GM12865 (cell line): ENCODE measurements at places on chromosomes 7 and 10.

DNA sequence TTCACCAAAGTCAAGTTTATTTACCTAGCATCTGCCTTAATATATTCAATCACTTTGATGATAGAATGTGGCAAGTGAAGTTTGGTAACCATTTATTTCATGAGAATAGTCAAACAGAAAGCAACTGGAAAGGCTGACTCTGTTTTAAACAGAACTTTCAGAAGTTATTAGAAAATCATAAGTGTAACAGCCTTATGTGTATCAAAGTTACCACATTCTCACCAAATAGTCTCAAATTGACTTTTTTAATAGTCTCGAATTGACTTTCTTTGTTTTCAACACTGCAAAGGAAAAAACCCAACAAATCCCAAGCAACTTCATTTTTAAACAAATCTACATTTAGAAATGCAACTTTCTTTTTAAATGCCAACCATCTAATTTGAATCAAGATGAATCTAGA, 29.5 kb downstream of the NAMPT start:
- DNase-seq, result peak; percentile 43

GRCh38 chr7:19339512-19339911, 194.3 kb upstream of the FERD3L start:
- DNase-seq, result no peak

GRCh38 chr7:4256286-4256685, 425.8 kb upstream of the FOXK1 start:
- no peak for DNase-seq

- no peak for DNase-seq
These were observed 194.9 kb upstream of the CDCA7L start for GRCh38 chr7:22140578-22140977.

DNA sequence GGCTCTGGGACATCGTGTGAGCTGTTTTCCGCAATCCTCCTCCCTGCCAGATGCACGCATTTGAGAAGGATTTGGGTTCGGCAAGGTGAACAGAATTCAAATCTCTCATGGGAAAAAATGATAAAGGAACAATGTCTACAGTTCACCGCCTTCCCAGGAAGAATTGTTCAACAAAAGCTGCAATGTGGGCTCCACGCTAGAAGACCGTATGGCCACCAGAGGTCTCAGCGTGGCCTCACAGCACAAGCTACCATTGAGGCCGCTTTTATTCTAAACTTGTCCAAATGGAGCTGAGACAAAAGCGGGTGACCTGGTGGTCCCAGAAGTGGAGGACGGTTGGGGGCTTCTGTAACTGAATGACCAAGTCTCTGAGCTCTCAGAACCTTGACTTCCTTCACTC, 733.1 kb downstream of the PARD3 start:
- no peak for DNase-seq

DNA sequence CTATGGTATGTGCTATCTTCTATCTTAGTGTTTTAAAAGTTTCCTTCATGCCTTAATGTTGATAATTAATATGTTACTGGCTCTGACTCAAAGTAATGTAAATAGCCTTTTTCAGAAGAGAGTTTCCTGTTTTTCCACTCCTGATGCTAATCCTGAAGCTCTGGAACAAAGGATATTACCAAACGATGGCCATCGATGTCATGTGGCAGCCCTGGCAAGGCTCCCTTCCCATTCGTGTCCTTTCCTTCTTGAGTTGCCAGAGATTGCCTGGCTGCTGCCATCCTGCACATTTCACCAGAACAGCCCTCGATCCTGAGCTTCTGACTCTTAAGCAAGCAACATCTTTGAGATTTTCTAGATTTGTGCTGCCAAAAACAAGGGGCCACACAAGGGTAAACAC, 46.0 kb downstream of the RNF133 start:
- DNase-seq, result no peak

DNA sequence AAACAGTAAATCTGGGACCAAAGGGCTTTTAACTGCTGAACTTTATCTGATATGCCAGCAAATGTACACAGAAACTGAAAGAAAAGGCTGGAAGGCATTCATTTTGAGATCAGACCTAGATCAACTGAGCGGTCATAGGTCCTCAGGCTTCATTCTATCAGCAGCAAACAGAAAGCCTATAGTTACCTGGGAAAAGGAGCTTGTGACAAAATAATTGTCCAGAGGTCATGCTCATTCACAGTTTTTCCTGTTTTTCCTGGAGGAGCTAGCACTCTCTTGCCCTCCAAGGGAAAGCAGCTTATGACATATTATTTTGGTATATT, 320.2 kb downstream of the AHR start:
- DNase-seq, result no peak

DNA sequence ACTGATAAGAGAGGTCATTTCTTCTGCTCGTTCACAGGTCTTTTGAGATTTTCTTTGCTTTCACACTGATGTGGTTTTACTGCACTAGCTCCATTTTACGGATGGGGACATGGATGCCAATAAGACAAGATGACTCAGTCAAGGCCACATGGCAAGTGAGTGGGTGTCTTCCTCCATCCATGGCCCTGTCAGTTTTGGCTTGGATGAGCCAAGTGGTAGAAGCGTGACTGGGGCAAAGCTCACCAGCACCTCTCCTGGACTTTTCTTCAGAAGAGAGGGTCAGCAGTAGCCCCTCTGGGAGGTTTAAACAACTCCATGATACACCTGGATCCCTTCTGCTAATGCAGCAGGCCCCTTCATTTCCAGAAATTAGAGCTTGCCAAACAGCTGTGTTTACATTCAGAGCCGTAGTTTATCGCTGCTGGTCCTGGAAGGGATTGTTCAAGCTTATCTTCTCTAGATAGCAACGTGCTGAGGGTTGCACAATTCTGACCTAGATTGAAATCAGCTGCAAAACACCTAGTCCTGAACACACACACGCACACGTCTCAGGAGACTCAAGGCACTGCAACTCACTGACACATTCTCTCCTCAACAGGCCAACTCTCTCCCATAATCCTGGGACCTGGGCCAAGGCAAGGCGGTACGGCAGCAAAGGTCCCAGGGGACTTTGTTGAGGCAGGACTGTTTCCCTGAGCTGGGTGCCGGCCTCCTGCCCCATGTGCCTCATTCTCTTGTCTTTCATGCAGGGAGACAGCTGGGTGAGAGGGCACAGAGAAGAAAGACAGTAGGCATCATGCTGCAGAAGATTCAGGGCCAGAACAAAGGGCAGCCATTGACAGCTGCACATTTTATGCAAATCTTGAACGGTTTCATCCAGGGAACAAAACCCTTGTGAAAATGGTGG, 14.2 kb upstream of the PDCD4 start:
- peak; percentile 82 for DNase-seq

- DNase-seq, result no peak
These were observed 1065.8 kb upstream of the GHITM start for GRCh38 chr10:83073472-83073871.

DNA sequence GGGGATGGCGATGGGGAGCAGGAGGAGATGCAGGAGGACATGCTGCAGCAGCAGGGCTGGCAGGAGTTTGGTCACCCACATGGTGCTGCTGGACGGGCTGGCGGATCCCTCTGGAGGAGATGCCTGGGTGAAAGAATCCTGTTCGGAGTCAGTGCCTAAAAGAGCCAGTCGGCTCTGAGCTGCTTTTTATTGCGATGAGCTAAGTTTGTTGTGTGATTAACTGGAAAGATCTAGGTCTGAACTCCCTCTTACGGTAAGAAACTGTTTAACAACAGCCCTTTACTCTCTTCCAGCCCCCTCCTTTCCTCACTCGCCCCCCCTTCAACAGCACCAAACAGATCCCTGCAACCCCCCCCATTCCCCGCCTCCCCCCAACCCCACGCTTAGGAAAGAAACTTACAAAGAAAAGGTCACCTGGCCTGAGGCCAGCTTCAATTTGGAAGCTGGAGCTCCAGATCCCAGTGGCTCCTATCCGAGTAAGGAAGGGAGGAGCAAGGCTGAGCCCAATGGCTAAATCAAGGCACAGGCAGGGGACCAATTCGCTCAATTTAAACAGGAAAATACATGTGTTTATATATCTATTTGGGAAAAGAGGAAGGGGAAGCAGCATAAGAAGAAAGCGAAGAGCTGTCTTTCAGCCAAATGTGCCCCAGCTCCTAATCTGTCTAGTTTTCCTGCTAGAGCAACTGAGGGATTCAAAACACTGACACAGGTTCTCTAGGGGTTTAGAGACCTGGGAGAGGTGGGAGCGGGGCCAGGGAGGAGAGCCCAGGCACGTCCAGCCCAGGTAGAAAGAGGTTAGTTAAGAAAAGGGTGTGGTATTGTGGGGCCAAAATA, at the start of gene HGF:
TSS of gene HGF (minus strand) at position 157 of the 837 bp plus-strand sequence. CDS start at position 81, 76 bp downstream.
- DNase-seq, result no peak

GRCh38 chr10:24223953-24224352, 15.0 kb downstream of the KIAA1217 start:
- DNase-seq, result no peak

GRCh38 chr10:14659626-14660196, 115.0 kb downstream of the FAM107B start:
- DNase-seq, result peak; percentile 93

DNA sequence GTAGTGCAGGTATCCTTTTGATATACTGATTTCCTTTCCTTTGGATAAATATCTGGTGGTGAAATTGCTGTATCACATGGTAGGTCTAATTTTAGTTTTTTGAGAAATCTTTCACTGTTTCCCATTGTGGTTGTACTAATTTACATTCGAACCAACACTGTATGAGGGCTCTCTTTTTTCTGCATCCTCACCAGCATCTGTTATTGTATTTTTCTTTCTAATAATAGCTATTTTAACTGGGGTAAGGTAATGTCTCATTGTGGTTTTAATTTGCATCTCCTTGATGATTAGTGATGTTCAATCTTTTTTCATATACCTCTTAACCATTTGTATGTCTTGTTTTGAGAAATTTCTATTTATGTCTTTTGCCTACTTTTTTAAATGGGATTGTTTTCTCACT, 335.4 kb upstream of the MTPN start:
- no peak for DNase-seq

GRCh38 chr7:155206318-155207020, 91.2 kb upstream of the INSIG1 start:
- peak; percentile 93 for DNase-seq

GRCh38 chr10:31149835-31150512, 118.3 kb upstream of the ZNF438 start:
- peak; percentile 44 for DNase-seq

DNA sequence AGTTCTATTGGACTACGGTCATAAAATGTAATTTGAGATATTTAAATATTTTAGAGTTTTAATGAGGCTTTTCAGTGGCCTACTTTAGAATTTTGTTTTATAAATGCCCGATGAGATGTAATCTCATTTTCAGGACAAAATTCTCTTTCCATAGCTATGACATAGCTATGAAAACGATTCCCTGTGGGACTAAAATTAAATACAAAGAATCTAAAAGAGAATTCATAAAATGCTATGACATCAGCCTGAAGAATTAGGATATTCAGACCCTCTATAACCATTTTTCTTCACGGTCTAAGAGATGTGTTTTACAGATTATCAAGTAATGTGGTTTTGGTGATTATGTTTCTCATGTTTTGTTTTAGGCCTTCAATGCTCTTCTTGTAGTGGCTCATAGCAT, 48.2 kb upstream of the ODAD2 start:
- DNase-seq, result no peak

DNA sequence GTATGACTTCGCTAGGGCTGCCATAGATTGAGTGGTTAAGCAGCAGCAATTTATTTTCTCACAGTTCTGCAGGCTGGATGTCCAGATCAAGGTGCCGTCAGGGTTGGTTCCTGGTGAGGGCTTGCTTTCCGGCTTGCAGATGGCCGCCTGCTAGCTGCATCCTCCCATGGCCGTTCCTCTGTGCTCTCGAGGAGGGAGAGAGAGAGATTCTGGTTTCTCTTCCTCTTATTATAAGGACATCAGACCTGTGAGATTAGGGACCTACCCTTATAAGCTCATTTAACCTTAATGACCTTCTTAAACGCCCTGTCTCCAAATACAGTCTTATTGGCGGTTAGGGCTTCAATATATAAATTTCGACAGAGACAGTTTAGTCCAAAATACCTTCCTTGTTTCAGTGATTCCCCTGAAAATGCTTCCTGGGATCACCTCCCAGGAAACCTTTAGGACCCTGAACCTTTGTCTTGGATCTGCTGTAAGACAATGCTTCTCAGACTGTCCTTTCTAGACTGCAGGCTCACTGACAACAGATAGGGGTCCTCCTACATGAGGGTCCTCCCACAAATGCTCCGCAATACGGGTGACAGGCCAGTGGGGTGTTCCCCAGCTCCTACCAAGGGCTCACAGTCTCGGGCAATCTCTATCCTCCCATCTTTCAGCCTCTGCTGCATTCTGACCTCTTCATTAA, 82.5 kb upstream of the BAIAP2L1 start:
- DNase-seq, result peak; percentile 27

DNA sequence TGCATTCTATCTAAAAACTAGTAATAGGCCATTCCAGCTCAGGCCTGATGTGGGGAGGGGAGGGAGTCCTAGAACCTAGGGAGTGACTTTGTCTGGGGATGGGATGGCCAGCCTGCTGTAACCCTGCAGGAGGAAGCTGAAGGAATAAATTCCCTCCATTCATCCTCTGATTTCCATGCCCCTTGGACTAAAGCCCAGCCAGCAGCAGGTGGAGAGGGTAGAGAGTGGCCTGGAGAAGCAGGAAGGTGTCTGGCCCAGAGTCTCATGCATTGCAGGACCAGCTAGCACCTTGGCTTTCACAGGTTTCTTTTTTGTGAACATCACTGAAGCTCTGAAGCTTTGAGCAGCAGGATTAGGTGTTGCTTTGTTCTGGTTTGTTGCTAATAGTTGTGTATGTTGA, 32.8 kb upstream of the CDH23 start:
- DNase-seq, result no peak

DNA sequence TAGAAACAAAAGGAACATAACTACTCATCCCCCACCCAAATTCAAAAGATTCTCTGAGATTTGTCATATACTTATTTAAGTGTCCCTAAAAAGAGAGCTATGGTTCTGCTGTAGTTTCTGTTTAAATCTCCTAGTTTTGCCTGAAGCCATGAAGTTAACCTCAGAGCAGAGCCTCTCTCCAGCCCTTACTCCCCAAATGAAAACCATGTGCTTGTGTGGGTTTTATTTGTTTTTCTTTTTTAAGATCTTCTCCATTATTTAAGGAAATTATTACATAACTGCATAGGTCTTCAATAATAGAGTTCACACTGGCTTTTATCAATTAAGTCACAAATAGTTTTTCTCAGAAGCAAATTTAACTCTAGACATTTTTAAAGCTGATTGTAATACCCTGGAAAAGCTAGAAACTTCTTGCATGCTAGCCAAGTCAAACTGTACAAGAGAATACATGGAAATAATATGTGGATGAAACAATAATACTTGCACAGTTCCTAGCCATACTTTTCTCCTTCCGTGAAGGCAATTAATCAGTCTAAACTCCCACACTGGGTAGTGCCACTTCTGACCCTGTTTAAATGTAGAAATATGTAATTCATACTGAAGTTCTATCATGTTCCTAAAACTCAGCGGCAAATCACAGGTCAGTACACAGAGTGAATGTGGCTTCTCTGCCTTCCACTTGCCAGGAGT, 579.7 kb downstream of the SUGCT start:
- DNase-seq, result no peak

- no peak for DNase-seq
These were observed 46.6 kb upstream of the ABLIM1 start for GRCh38 chr10:114704679-114705078.

DNA sequence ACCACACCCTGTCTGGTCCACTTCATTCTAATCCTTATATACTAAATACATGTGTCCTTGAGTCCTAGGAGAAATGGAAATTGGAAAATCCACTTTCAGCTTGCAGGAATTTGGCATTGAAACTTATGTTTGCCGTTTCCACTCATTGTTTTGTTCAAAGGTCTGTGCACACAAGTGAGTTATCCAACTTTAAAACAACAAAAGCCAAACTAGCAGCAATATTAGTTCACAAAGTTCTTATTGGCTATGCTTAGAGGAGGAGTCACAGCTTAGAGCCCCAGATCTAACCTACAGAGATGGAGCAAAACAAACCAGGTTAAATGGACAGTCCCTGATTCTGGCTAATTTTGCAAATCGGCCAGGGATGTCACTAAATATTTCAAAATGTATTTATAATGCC, 44.6 kb upstream of the AFAP1L2 start:
- no peak for DNase-seq
